Testis (tissue), 5 donors: ENCODE measurements at places on chromosomes 1 and 21.
A peak's percentile ranks its signal among the peaks of the same experiment; 100 is the strongest.

DNA sequence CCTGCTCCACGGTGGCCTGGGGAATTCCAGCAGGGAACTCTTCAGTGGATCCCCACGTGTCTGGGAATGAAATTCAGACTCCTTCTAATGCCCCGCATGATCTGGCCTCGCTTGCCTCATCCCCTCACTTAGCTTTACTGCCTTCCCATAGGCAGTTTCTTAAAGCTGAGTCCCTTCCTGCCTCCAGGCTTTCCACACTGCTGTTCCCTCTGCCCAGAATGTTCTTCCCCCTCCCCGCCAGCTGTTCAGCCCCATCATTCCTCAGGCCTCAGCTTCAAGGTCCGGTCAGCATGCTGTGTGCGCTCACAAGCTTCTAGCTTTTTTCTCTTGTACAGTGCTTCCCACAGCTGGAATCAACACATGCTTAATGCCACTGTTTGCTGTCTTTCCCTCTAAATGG lies 54.9 kb upstream of the WASF2 start:
- H3K4me1 ChIP-seq = peaks cover 57% of the 10 kb centered on the region
- H3K27me3 ChIP-seq = no peaks in the 10 kb centered on the region
- no peak overlapping the region for H3K4me3 ChIP-seq
- peak overlapping the region; percentile 88 for H3K27ac ChIP-seq
- DNase-seq = no peak

DNA sequence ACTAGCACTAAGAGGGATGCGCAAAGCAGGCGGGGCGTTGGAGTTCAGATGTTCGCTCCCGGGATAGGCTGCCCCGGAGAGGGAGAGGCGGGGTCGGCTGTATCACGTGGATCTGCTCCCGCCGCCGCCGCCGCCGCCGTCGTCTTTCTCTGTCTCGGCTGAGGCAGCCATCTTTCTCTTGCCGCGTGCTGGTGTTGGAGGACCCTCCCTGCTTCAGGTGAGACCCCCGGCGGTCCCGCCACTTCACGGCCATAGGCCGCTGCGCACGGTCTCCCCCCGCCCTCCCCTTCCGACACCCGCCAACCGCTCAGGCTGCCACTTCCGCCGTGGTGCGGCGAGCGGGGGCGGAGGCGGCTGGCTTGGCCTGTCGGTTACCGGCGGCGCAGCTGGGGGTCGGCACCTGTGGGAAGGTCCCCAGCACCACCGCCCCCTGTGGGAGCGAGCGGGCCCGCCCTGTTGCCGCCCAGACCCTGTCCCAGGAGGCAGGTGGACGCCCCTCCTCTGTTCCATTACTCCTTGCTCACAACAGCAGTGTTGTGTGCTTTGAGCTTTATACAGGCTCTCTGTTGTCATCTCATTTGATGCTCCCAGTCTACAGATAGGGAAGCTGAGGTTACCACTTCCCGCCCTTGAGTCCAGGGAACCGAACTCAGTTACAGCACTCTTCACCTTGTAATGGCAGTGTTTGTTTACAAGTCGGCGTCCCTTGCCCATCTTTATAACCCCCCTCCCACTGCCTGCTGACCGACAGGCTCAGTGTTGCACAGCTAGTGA lies at the start of gene BTF3L4:
BTF3L4 (plus strand) TSS at position 133 of the 774 bp plus-strand sequence. CDS start 3,553 bp downstream, outside the sequence.
- H3K27me3 ChIP-seq = no peaks in the 10 kb centered on the region
- DNase-seq = peak; percentile 99
- H3K4me3 ChIP-seq = peak within 1 kb of the TSS; percentile 96

DNA sequence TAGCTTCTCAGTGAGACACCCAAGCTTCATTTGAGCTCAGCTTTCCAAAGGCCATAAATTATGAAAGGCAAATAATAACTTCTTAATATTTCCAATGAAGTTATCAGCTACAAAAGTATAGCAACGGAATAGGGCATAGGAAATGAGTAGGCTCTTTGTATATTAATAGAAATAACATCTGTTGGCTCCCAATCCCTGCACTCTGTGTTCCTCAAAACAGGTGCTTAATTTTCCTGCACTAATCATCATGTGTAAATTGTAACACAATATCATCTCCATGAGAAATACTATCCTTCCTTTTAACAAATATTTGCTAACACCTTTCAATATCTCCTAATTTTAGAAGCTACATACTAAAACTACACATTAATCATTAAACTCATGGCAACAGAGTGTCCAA lies 19.2 kb upstream of the IFI44L start:
- no peak overlapping the region for H3K27ac ChIP-seq
- no peaks in the 10 kb centered on the region for H3K27me3 ChIP-seq
- H3K36me3 ChIP-seq = no peaks in the 10 kb centered on the region
- DNase-seq = no peak

GRCh38 chr1:13661539-13661938 lies 38.4 kb upstream of the PRDM2 start:
- H3K4me1 ChIP-seq = no peaks in the 10 kb centered on the region
- no peaks in the 10 kb centered on the region for H3K27me3 ChIP-seq
- no peaks in the 10 kb centered on the region for H3K36me3 ChIP-seq
- no peak for DNase-seq
- H3K27ac ChIP-seq = no peak overlapping the region

GRCh38 chr1:100400404-100400803 lies 48.1 kb downstream of the CDC14A start:
- H3K36me3 ChIP-seq = no peaks in the 10 kb centered on the region
- peak; percentile 20 for DNase-seq
- no peak overlapping the region for H3K27ac ChIP-seq
- H3K4me1 ChIP-seq = no peaks in the 10 kb centered on the region
- no peaks in the 10 kb centered on the region for H3K27me3 ChIP-seq

- no peaks in the 10 kb centered on the region for H3K4me1 ChIP-seq
- H3K4me3 ChIP-seq = no peak overlapping the region
- H3K36me3 ChIP-seq = no peaks in the 10 kb centered on the region
- no peak for DNase-seq
Measured at GRCh38 chr1:35210321-35211119, 17.6 kb upstream of the SFPQ start.

DNA sequence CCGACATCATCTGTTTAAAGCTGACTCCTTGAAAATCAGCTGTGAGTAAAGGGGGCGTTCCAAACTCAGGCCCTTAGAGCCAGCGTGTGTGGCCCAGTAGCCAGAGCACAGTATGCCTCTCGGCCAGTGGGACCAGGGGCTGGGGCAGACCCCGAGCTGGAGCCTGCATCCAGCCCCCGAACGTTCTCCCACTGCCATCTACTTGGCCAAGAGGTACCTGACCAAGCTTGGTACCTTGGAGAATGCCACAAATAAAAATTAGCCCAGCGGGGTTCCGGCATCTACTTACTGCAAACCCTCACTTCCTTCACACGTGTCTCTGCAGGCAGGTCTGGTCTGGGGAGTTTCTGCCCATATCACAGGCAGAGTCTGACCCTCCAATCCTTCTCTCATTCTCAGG lies 56.7 kb upstream of the COL6A2 start:
- H3K4me1 ChIP-seq = peaks cover 20% of the 10 kb centered on the region
- H3K27me3 ChIP-seq = no peaks in the 10 kb centered on the region
- no peak overlapping the region for H3K4me3 ChIP-seq
- no peak for DNase-seq
- no peaks in the 10 kb centered on the region for H3K36me3 ChIP-seq
- H3K27ac ChIP-seq = no peak overlapping the region

DNA sequence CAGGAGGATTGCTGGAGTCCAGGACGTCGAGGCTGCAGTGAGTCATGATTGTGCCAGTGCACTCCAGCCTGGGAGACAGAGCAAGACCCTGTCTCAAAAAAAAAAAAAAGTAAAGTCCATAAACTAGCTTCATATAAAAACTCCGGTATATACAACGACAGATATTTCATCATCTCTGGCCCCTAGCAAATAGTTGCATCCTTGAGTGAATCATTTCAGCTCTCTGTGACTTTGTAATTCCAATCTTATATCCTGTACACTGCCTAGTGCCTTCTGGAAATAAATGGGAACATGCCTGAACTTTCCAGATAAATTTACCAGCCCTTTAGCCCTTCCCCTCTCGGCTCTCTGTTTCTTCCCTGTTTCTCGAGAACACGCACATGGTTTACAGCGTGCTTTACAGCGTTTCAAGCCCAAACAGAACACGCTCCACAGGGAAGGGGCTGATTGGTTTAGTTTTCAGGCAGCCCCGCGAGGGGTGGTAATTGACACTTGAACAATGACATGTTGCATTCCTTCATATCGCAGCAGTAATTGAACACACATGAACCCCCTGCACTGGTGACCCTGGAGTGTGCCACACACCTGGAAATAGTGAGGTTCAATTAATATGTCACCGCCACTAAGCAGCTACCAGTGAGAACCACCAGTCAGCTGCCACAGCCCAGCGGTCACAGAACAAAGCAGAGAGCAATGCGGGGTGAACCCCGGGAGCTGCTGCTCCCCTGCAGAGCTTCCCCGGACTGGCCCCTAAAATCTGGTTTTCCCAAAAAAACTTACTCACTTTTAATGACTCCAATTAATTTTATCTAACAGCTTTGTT lies 35.7 kb upstream of the SIM2 start:
- H3K27ac ChIP-seq = no peak overlapping the region
- H3K27me3 ChIP-seq = no peaks in the 10 kb centered on the region
- H3K36me3 ChIP-seq = no peaks in the 10 kb centered on the region

GRCh38 chr21:34166468-34166867 lies 93.1 kb downstream of the MRPS6 start:
- no peak for DNase-seq
- H3K4me3 ChIP-seq = no peak overlapping the region
- no peaks in the 10 kb centered on the region for H3K27me3 ChIP-seq
- no peak overlapping the region for H3K27ac ChIP-seq
- H3K4me1 ChIP-seq = no peaks in the 10 kb centered on the region

DNA sequence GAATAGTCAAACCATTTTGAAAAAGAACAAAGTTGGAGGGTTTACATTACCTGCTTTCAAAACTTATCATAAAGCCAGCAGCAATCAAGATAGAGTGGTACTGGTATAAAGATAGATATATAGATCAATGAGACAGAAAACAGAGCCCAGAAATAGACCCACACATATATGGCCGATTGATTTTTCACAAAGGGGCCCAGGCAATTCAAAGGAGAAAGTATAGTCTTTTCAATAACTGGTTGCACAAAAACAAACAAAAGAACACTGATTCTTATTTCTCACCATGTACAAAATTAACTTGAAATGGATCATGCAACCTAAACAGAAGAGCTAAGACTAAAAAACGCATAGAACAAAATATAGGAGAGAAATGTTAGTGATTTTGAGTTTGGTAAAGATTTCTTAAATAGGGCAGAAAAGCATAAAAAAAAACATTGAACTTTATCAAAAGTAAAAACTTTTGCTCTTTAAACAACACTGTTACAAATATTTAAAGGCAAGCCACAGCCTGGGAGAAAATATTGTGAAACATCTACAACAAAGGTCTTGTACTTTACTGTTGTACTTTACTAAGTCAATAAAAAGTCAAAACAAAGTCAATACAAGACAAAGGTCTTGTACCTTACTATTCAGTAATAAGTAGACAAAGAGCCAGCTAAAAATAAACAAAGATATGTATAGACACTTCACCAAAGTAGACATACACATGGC lies 50.2 kb downstream of the ST3GAL3 start:
- no peak overlapping the region for H3K27ac ChIP-seq
- H3K27me3 ChIP-seq = no peaks in the 10 kb centered on the region
- DNase-seq = no peak
- H3K36me3 ChIP-seq = no peaks in the 10 kb centered on the region
- H3K4me1 ChIP-seq = no peaks in the 10 kb centered on the region

GRCh38 chr1:199422206-199422605 lies 605.3 kb upstream of the NR5A2 start:
- no peak overlapping the region for H3K4me3 ChIP-seq
- no peak for DNase-seq
- no peaks in the 10 kb centered on the region for H3K36me3 ChIP-seq
- H3K27me3 ChIP-seq = no peaks in the 10 kb centered on the region

DNA sequence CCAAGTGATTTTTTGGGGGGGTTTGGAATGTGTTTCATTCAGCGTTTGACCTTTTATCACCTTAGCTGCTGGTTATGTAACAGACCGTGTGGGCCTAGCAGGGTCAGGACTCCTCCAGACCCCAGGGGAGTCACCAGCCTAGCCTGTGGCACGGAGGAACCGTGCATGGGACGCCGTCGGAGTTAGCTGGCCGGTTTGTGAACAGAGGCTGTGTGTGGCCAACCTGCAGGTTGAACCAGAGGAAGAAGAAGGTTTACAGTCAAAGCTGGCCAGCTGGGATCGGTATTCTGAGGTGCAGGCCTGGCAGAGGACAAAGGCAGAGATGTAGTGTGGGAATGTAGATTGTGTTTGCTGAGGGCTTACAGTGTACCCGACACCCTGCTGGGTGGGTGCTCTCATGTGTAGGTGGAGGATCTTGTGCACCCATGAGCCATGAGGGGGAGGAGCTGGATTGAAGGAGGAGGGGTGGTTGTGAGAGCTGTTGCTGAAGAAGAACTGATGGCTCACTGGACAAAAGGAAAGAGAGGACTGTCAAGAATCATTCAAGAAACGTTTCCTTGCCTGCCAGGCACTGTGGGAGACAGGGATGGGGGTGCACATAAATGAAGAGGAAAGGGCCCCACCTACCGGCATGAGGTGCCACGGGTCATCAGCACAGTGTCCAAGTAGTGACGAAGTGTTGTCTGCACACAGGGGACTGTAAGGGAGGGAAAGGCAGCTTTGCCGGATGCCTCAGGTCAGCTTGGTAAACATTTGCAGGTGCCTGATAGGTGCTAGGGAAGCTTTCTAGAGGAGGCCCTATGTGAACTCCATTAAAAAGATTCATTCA lies 40.0 kb upstream of the PWP2 start:
- no peaks in the 10 kb centered on the region for H3K27me3 ChIP-seq
- H3K27ac ChIP-seq = no peak overlapping the region
- no peak overlapping the region for H3K4me3 ChIP-seq
- DNase-seq = no peak
- H3K36me3 ChIP-seq = no peaks in the 10 kb centered on the region

DNA sequence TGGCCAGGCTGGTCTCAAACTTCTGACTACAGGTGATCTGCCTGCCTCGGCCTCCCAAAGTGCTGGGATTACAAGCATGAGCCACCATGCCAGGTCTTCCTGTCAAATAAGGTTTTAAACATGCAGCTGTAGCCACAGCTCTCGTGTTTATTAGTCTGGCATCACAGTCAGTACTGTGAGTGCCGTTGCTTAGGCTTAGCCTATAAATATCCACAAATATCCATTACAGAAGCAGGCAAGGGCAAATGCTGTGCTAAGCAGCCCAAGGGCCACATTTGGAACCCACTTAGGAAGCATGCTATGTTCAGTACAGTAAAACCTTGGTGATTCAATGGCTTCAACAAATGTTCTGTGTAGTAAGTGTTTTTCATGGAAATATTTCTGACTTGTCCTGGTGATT lies 75.9 kb downstream of the KIF1B start:
- no peaks in the 10 kb centered on the region for H3K4me1 ChIP-seq
- no peak overlapping the region for H3K27ac ChIP-seq
- no peaks in the 10 kb centered on the region for H3K36me3 ChIP-seq
- no peaks in the 10 kb centered on the region for H3K27me3 ChIP-seq
- no peak overlapping the region for H3K4me3 ChIP-seq

GRCh38 chr1:228289996-228290881 lies 82.4 kb downstream of the OBSCN start:
- H3K4me1 ChIP-seq = no peaks in the 10 kb centered on the region
- no peak overlapping the region for H3K27ac ChIP-seq
- no peak for DNase-seq
- H3K4me3 ChIP-seq = no peak overlapping the region
- H3K27me3 ChIP-seq = no peaks in the 10 kb centered on the region
